Gastroesophageal sphincter (tissue), 4 donors: ENCODE measurements at places on chromosomes 1 and 21. TPM values are rescaled to one million over a fixed set of nuclear protein-coding genes. Genes with fewer than 3 reads are reported as not detected.

The OR14A16 gene
- not detected for total RNA-seq

GRCh38 chr1:216015116-216015515, 408.1 kb downstream of the USH2A start:
- no peak for ATAC-seq

DNA sequence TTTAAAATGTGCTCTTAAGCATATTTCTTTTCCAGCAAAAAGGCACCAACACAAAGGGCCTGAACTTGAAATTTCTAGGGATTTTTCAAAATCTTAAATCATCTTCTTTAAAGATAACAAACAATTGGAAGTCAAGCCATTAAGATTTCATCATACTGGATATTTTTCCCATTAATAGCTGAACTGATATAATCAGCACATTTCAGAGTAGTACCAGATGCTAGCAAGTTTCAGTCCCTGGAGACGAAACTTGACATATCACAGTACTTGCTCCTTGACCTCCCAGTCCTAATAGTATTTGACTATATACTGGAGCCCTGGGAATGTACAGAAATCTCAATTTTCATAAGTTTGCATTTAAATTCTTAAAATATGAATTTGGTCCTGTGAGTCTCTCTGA, 10.2 kb upstream of the CDC7 start:
- no peak for ATAC-seq

DNA sequence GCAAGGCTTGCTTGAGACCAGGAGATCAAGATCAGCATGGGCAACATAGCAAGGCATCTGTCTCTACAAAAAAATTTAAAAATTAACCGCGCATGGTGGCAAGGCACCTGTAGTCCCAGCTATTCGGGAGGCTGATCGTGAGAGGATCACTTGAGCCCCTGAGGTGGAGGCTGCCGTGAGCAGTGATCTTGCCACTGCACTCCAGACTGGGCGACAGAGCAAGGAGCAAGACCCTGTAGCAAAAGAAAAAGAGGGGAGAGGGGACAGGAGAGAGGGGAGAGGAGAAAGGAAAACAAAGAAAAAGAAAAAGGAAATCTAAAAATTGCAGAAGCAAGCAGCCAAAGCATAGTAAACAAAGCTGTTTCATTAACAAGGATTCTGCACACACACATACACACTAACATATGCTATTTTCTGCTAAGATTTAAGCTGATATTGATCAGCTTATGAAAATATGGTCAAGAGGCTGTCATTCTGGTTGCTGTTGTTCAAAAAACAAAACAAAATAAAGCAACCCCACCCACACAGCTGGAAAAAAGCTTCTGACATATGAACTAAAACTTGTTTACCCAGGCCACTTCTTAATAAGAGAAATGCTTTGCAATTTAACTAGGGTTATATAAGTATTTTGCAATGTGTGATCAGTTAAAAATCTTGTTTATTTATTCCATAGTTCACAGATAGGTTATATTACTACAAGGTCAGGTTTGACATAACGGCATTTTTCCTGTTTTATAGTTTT, 1.8 kb downstream of the ARNT start:
- no peak for ATAC-seq

DNA sequence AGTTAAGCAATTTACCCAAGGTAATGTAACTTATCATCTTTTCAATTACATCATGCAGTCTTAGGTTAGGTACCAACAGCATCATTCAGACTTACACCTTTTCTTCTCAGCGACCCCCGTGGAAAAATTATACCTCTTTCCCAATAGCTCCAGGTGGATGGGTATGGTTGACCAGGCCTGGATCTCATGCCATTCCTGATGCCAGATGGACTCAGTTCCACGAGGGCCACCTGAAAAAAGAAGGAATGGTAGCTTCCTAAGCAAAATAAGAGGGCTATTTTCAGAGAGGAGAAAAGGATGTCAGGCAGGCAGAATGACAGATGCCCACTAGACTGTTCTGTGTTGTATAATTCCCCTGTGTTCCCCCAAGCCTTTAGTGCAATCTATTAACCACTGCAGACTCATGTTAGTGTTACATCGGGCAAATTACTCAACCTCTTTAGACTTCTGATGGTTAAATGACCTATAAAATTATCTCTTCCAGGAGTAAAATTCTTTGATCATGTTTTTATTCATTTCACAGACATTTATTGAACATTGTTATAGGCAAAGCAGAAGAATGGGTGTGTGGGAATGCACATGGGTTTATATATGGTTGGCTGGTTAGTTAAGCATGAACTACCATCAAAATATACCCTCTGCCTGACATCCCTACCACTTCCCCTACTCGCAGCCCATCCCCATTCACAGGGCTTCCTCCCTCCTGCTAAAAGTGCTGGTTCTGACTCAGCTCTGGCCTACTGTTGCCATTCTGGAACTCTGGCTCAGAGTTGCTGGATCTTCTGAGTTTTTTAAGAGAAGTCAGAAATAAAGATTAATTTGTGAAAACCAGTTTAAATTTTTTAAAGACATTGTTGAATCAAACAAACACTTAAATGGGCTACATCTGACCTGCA, 10.6 kb upstream of the MYSM1 start:
- ATAC-seq = no peak

GRCh38 chr1:200495901-200496300, 86.1 kb upstream of the ZNF281 start:
- ATAC-seq = no peak

- ATAC-seq = no peak
These were observed 134.6 kb upstream of the PDE4B start for GRCh38 chr1:65658122-65658521.
